NK-92 treated with Interleukin-12 subunit alpha and Interleukin-12 subunit beta, amount 100 ng/mL, for 24 hours (cell line): ENCODE measurements at places on chromosomes 4 and X.

- DNase-seq = no peak
These were observed 152.6 kb downstream of the CRLF2 start for GRCh38 chrX:1059576-1060561.

- DNase-seq = no peak
These were observed 107.6 kb downstream of the DLG3 start for GRCh38 chrX:70552130-70552704.

GRCh38 chr4:83851261-83852084, 315.6 kb downstream of the GPAT3 start:
- DNase-seq = no peak

DNA sequence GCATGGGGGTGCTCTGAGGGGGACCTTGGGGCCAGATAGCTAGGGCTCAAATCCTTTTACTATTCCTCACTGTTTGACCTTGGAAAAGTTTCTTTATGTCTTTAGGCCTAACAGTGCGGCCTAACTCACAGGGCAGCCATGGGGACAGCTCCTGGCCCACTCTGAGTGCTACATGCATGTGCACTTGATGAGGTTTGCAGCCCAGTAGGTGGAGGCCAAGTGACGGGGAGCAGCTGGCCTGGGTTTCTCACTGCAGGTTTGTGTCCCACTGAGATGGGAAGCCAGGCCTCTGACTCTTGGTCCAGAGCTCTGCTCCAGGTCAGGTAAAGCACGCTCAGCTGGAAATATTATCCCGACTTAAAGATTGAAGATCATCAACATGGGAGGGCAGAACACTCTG, 102.8 kb downstream of the SLC2A9 start:
- no peak for DNase-seq

DNA sequence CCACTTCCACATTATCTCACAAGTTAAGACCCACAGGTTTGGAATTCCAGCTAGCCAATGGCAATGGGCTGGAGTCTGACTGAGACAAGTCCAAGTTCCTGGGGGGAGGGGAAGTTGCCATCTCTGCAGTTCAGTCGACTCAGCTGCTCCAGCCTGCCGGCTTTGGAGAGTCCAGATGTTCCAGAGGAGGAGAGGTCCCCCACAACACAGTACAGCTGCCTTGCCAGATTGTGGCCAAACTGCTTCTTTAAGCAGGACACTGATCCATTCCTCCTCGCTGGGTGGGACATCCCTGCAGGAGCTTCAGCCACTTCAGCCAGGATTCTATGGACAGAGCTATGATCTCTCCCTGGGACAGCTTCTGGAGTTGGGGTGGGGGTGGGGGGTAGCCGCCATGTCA, 199.2 kb downstream of the EDA start:
- no peak for DNase-seq

DNA sequence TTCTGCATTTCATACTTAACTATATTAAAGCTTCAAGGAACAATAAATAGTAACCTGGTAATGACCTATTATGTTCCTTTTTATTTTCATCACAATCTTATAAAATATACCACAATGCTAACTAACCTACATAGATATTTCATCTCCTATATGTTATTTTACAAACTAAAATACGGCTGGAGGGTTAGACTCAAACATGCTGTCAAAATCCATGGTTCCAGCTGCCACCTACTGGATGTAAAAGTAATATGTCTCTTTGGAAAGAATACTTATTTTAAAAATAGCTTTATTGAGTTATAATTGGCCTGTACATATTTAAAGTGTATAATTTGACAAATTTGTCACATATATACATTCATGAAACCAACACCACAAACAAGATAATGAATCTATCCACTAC, 15.0 kb downstream of the RGN start:
- no peak for DNase-seq

GRCh38 chr4:171742436-171742835, 70.8 kb upstream of the GALNTL6 start:
- DNase-seq = no peak

DNA sequence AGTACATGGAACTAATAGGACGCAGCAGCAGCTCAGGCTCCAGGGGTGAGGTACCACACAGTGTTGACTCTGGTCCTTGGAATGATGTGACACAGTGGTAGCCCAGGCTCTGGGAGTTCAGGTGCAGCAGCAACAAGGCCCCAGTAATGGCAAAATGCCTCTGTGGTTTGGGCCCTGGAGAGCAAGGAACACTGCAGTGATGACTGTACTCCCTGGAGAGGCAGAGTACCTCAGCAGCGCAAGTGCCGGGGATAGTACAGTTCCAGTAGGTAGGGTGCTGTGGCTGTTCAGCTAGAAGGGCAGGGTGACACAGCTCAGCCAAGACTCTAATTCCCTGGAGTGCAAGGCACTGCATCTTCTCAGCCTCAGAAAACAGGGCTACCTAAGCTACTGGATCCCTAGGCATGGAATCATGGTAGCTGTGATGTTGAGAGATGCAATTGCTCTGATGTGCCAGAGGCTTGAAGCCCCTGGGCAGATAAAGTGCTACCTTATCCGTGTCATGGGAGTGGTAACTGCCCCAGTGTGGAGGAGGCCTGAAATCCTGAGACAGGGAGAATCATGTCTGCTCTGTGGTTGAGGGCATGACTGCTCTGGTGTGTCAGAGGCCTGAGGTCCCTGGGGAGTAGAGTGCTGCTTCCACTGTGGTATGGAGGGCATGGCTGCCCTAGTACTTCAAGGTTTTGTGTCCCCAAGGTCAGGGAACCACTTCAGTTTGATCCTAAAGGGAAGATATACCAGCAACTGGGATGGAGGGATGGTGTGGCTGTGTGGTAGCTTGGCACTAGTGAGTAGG, 55.2 kb downstream of the AREG start:
- DNase-seq = no peak

DNA sequence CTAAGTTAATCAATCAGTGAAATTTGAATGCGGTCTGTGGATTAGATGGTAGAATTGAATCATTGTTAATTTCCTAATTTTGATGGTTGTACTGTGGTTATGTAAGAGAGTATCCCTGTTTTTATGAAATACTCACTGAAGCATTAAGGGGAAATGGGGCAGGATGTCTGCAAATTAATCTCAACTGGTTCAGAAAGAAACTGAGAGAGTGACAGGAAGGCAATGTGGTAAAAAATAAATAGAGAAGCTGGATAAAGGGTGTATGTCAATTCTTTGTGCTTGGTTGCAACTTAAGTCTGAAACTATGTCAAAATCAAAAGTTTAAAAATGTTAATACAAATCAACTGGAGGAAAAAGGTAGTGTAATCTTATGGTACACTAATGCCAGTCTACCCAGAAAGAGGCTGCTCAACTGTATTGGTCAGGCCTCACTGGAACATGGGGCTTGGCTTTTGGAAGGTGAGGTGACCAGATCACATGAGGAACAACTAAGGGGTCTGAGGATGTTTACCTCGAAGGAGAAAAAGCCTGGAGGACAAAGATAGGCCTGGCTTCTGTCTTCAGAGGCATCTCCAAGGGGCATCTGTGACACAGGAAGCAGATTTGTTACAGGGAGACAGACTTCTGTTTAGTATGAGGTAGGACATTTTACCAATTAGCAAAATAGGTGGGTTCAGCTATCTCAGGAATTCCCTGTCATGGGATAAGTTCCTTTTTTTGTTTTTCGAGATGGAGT, 83.1 kb downstream of the DLG3 start:
- no peak for DNase-seq

- DNase-seq = no peak
These were observed 51.2 kb upstream of the CHRNA9 start for GRCh38 chr4:40283968-40284367.

GRCh38 chr4:187480146-187481145, 515.1 kb upstream of the ZFP42 start:
- DNase-seq = no peak

DNA sequence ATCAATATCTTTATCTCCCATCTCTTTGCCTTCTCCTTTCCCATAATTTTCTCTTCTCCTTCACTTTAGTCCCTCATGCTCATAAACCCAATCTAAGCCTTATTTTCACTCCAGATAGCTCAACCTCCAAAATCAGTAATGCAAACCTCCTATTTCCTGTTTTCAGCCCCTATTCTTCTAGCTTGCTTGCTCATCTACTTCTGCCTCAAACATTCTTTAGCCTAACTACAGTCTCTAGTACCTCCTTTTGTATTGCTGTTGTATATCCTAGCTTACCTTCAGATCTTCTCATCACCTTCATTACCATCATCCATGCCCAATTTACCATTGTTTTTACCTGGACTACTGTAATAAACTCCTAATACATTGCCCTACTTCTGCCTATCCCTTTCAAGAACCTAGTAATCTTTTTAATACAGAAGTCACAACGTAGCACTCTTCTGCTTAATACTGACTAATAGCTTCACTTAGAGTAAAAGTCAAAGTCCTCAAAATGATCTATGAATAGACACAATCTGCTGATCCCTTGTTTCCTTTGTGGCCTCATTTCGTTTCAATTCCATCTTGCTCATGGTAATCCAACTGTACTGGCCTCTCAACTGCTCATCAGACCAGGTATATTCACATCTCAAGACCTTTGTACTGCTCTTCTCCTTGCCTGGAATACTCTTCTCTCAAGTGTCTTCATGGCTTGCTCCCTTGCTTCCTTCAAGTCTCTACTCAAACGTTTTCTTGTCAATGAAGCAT, 123.4 kb downstream of the FAM13A start:
- DNase-seq = no peak

DNA sequence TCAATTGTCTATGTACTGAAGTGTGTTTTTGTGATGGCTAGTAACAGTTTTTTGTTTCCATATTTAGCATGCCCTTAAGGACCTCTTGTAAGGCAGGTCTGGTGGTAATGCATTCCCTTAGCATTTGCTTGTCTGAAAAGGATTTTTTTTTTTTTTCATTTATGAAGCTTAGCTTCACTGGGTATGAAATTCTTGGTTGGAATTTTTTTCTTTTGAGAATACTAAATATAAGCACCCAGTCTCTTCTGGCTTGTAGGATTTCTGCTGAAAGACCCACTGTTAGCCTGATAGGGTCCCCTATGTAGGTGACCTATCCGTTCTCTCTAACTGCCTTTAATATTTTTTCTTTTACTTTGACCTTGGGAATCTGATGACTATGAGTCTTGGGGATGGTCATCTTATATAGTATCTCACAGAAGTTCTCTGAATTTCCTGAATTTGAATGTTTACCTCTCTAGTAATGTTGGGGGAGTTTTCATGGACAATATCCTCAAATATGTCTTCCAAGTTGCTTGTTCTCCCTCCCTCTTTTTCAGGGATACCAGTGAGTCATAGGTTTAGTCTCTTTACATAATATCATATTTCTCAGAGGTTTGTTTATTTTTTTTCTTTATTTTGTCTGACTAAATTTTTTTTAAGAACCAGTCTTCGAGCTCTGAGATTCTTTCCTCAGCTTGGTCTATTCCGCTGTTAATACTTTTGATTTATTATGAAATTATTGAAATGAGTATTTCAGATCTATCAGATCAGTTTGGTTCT, 157.1 kb upstream of the PGRMC2 start:
- no peak for DNase-seq

- no peak for DNase-seq
These were observed 384.8 kb downstream of the PPP4R3C start for GRCh38 chrX:27078371-27078770.

GRCh38 chrX:1658071-1658491, 43.2 kb downstream of the ASMT start:
- DNase-seq = peak; percentile 19

GRCh38 chrX:43707812-43708548, 51.9 kb downstream of the MAOA start:
- DNase-seq = no peak

GRCh38 chrX:24900234-24900633, 115.5 kb downstream of the ARX start:
- DNase-seq = no peak

DNA sequence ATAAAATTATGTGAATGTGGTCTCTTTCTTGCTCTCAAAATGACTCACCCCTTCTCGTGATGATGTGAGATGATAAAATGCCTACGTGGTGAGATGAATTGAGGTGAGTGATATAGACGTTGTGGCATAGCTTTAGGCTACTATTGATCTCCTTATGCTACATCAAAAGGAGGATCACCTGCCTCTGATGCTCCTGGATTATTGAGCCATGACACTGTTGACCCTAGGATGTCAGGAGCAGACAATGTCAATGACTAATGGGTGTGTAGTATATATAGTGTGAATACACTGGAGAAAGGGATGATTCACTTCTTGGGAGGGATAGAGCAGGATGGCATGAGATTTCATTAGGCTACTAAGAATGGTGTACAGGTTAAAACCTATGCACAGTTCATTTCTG, 210.7 kb upstream of the PRPS2 start:
- DNase-seq = no peak

GRCh38 chr4:112284662-112285411, 867 bp downstream of the TIFA start:
- DNase-seq = no peak

DNA sequence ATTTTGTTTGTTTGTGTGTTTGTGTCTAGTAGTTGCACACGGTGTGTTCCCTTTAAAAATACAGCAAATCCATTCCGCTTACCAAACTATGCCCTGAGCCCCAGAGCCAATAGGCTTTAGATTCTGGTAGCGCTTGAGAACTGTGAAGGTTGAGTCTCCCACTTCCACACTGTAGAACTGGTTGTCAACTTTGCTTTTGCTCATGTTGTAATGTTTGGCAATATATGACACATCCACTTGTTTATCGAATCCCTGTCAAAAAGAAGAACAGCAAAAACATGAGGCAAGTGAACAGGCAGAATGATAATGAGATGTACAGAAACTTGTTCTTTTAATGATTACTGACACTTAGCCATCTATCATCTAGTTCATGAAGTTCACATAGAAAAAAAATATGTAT, 200.6 kb downstream of the MAPK10 start:
- no peak for DNase-seq

- no peak for DNase-seq
These were observed 83.6 kb downstream of the RELL1 start for GRCh38 chr4:37602454-37603069.

DNA sequence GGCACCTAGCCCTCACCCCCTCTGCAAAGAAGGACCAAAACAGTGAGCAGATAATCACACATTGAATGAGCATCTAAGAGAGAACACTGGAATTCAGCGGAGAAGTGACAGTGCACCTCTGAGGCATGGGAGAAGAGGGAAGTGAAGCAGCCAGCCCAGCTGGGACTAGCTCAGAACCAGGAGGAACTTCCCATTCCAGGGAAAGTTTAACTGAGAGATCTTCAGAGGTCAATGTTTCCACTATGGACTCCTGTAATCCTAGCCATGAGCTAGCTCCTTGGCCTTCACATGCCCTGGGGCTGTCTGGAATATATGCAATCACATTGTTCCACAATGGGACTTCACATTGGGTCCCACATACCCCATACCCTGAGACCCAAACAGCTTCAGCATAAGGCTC, 24.4 kb downstream of the TLR6 start:
- DNase-seq = no peak

DNA sequence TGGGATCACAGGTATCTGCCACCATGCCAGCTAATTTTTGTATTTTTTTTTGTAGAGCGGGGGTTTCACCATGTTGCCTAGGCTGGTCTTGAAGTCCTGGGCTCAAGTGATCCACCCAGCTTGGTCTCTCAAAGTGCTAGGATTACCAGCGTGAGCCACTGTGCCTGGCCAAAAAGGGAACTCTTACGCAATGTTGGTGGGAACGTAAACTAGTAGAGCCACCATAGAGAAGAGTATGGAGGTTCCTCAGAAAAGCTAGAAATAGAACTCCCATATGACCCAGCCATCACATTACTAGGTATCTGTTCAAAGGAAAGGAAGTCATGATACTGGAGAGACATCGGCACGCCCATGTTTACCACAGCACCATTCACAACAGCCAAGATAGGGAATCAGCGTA, 85.9 kb downstream of the PRKX start:
- DNase-seq = no peak
